ENCODE measurements at places on chromosomes 3 and 15.

DNA sequence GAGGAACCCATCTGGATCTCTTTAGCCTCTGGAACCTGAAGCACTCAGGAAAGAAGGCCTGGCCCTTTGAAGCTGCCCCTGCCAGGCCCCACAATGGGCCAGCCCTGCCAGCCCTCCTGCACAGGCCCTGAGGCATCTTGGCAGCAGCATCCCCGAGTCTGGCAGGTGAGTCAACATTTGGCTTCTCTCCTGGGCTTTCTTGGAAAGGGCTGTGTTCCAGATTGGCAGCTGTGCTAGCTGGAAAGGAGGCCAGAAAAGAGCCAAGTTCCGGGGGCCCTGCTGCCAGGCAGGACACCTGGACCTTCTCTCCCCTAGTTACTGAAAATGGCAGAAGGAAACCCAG, 187.2 kb downstream of the SHQ1 start:
- DNase-seq: no peak

- DNase-seq: no peak
These were observed 22.3 kb upstream of the SACM1L start for GRCh38 chr3:45666757-45667431.

DNA sequence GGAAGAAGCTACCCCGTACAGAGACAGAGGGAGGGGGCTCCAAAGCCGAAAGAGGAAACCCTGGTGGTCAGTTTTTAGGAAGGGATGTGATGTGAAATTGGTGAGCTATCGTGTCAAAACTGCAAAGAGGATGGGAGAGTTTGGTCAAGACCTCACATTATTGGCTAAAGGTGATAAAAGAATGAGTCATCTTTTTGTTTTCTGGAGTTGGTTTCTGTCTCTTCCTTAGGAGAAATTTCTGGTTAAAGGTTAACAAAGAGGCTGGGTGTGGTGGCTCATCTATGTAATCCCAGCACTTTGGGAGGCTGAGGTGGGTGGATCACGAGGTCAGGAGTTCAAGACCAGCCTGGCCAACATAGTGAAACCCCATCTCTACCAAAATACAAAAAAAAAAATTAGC, 217.8 kb upstream of the CBLB start:
- DNase-seq: no peak

DNA sequence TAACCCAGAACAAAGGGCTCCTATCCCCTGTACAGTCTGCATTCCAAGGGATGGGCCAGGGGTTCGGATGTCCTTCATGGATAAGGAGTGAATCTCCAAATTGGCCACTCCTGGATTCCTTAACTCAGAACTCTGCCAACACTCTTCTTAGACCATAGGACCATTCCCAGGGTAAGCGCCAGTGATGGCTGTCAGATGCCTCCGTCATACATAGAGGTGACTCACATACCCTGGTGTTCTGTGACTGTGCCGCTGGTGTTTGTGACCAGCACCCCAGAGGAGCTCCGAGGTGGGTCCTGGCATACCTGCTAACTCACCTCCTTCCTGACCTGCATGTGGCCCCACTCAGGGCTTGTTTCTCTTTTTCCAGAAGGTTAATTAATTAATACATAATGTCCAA, 134.7 kb downstream of the KLF13 start:
- no peak for DNase-seq

DNA sequence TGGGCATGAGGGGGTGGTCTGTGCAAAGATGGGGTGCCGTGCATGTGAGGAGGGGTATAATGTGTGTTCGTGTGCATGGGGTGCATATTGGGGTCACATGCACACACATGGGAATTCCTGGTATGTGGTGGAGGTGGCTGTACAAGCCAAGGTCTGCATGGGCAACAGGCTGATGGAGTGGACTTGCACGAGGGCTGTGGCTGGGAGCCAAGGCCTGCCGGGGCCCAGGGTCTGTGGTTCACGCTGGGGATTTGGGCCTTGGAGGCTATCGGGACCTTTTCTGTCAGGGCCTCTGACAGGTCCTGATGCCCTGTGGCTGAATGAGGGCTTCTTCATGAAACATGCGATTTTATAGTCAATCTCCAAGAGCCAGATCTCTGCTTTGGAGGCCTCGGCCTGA, 9.8 kb upstream of the PLXND1 start:
- no peak for DNase-seq

GRCh38 chr3:146464005-146464595, 5.3 kb downstream of the PLSCR2 start:
- DNase-seq: no peak

DNA sequence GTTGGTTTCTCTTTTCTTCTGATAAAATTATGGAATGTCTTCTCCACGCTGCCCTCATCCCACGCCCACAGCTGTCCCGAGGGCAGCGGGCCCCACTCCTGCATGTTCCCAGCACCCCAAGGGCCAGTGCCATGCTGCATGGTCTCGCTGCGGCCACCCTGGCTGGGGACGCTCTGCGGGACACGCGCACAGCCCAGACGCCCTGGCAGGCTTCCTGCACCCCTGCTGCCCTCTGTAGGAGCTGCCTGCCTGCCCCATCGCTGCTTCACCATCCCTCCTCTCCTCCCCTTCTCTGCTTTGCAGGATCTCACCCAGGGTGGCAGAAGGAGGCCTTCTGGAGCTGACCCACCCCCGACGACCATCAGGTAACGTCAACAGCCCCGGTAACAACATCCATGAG, 22.8 kb downstream of the SLC6A1 start:
- DNase-seq: no peak

GRCh38 chr3:196621611-196622010, 17.9 kb upstream of the NRROS start:
- no peak for DNase-seq

- no peak for DNase-seq
These were observed 25.4 kb upstream of the FAM3D start for GRCh38 chr3:58691997-58692396.

- DNase-seq: no peak
These were observed 40.2 kb upstream of the ADAMTSL3 start for GRCh38 chr15:83613714-83614113.

DNA sequence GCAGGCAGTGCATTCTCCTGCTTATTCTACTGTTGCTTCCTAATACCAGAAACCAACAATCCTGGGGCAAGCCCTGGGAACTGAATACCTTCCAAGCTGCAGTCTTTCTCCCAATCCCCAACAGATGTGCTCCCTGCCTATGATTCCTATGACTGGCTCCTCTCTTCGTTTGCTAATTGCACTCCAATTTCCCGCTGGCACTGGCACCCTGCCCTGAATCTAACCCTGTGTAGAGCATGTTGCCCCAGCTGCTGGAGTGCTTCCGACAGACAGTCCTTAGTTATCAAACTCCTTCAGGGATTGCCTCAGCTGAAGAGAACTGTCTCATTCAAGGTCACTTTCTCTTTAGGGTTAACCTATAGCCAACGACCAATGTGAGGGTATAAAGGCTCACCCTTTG, 214.1 kb downstream of the NECTIN3 start:
- no peak for DNase-seq

DNA sequence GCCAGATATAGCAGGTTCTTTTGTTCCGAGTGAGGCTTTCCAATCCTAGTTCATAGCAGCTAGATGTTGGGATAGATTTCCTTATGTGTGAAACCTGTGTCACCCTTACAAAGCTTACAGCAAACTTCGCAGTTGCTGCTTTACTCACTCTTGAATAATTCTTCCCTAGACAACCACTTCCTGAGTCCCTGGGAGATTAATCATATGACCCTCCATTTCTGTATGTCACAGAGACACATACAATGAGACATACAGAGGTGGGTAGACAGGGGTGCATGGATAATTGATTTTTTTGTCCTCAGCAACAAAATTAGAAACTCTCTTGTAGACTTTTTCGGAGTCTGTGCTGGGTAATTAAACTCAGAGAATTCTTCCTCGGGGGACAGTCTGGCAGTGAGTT, 163.2 kb downstream of the NSUN3 start:
- no peak for DNase-seq

DNA sequence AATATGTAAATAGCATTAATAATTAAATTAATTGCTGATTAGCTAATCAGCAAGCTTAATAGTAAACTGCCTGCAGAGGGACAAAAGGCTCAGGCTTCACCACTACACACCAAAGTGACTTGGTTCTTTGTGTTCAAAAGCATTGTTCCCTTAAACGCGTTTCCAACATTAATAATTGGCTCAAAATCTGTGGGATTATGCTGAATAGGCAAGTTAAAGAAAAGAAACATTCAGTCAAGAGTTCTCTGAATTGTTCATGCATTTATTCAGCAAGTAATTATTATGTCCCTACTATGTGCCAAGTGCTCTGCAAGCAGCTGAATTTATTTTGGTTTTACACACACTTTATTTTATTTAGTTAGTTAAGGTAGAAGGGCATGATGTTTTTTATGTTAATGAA, 558.5 kb upstream of the ARRDC4 start:
- no peak for DNase-seq

DNA sequence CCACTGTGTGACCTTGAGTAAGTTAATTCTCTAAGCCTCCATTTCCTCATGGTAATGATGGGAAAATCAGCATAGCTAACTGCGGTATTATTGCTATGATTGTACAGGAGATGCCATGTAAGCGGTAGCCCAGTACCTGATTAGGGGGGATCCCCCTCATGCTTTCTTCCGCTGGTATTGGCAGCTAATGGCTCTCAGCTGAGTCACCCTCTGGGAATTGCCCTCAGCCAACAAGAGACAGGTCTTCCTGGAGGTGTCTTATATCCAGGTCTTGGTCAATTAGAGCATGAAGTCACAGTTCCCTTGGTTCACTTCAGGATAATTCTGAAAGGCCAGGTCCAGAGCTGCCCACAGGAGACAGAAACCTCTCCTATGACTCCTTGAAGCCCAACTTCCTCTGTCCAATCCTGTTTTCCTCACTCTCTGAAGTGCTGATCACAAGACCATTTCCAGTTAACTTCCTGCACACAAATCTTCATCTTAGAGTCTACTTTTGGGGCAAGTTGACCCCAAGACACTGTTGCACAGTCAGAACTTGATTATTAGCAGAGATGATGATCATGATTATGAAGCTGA, 724.7 kb upstream of the ZNF385D start:
- no peak for DNase-seq

DNA sequence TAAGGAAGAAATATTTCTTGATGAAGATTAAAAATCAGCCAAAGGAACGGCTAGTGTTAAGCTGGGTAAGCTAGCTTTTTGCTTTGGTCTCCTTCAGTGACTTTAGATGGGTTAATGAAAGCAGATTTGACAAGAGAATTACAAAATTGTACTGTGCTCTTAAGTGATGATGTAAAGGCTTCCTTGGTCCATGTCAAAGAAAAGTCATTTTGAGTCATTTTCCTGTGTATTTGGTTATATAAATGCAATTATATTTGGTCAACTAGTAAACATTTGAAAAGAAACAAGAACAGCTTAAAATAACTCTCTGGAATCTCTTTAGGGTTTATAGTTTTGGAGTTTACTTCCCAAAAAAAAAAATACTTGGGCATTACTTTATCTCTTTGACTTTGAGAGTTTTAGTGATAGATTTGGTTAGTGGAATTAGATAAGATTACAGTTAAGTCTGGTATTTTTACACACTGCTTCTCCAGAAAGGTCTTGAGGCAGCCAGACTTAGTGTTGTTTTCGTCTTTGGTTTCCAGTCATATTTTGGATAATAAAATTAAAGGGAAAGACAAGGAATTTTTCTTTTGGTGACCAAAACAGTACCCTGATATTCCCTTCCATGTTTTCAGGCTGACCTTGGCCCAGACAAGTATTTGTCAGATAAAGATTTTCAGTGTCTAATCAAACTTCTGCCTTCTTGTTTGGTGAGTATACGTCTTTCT, 42.3 kb downstream of the PDHB start:
- DNase-seq: no peak

- DNase-seq: no peak
These were observed 242.6 kb upstream of the TOPAZ1 start for GRCh38 chr3:43998836-43999727.

GRCh38 chr3:20028905-20029331, 11.3 kb upstream of the KAT2B start:
- no peak for DNase-seq

GRCh38 chr15:75542386-75542797, 36.7 kb downstream of the PTPN9 start:
- DNase-seq: no peak

DNA sequence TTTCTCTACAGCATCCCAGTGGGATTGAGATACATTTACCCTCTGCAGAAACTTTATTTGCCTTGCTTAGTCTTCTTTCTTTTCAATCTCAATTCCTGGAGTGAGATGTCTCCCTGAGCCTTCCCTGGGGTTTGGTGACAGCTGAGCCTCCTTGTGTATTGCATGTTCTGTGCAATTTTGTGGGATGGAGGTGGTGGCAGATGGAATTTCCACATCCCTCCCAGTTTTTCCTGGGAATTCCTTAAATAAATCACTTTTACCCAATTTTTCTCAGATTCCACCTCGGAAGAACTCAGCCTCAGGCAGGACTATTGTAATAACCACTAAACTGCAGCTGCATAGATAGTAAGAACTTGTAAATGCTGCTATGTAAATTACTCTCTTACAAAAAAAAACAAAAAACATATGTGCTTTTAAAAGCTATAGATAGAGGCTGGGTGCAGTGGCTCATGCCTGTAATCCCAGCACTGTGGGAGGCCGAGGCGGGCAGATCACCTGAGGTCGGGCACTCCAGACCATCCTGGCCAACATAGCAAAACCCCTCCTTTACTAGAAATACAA, 88.5 kb upstream of the ABHD17C start:
- no peak for DNase-seq

DNA sequence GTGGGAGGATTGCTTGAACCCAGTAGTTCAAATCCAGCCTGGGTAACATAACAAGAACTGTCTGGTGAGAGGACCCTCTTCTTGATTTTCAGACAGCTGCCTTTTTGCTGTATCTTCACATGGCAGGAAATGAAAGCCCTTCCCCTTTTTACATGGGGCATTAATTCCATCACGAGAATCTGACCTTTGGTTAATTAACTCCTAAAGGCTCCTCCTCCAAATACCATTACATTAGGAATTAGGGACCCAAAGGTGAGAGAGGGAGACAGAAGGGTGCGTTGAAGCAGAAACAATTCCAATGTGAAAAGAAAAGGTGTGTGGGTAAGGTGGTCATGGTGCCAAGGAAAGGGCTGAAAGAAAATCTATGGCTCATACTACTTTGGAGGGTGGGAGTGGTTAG, 536.2 kb downstream of the MAGI1 start:
- DNase-seq: no peak

DNA sequence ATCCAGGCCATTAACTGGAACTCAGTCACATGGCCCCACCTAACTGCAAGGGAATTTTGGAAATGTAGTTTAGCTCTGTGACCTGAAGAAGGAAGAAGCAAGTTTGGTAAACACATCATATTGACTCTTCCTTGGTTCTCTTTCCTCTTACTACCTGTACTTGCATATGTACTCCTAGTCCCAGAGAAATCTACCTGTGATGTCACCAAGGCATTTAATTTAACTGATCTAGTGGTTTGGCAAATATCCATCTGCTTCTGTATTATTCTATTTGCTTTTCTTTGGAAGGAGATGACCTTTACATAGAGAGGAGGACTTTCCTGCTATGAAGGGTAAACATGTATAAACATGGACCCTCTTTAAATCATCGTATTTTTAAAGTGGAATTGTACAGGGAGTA, 150.8 kb downstream of the TMEM108 start:
- no peak for DNase-seq
